ENCODE measurements at places on chromosomes 7 and 10. TPM values are rescaled to one million over a fixed set of nuclear protein-coding genes. Genes with fewer than 3 reads are reported as not detected.

DNA sequence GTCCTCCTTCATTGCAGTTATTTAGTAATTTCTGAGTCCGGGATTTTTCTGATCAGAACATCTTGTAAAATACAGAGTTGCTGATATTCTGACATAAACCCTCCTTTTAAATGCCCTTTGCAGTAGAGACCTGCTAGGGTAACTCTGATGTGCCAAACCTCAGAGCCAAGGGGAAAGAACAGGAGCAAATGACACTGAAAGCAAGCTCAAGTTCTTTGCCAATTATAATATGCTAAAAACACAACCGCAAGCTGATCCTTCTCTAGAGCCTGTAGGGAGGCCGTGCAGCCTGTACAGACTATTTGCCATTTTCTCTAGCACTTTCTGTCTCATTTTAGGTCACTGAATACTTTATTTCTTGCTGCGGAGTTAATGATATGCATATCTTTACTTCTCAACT lies 240.4 kb downstream of the CAMK1D start:
- no peak for DNase-seq

DNA sequence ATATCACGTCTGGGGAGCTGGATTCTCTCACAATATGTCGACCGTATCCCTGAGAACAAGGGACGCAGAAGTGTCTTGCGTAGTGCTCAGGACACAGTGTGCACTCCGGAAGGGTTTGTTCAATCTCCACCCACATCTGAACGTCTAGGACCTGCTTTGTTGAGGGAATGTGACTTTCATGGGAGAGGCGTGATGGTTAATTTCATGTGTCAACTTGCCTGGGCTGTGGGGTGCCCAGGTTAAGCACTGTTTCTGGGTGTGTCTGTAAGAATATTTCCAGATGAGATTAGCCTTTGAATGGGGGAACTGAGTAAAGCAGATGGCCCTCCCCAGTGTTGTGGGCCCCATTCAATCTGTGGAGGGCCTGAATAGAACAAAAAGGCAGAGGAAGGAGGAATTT lies 80.4 kb upstream of the SFMBT2 start:
- no peak for DNase-seq

Gene NODAL
- 0.67 TPM for polyA plus RNA-seq

Gene LAMTOR4
- polyA plus RNA-seq: 91.2 TPM

All from left kidney (tissue), 8 donors.